Stimulated activated CD8-positive, alpha-beta memory T cell treated with anti-CD3 and anti-CD28 coated beads, Interleukin-15, amount 100 ng/mL, for 48 hours (primary cell): ENCODE measurements at places on chromosomes 4 and X.
A peak's percentile ranks its signal among the peaks of the same experiment; 100 is the strongest.

DNA sequence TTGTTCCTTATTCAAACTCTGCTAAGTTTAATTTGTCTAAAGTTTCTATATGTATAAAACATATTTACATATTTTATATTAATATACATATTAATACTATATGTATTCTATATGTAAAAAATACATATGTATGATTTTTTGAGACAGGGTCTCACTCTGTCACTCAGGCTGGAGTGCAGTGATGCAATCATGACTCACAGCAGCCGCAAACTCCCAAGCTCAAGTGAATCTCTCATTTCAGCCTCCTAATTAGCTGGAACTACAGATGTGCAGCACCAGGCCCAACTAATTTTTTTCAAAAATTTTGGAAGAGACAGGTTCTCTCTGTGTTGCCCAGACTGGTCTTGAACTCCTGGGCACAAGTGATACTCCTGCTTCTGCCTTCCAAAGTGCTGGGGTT lies 684.9 kb downstream of the TRAM1L1 start:
- DNase-seq: no peak

- no peak for DNase-seq
These were observed 43.3 kb downstream of the LUZP4 start for GRCh38 chrX:115332832-115333231.

GRCh38 chr4:54367059-54367458 lies 138.0 kb downstream of the PDGFRA start:
- DNase-seq: no peak

DNA sequence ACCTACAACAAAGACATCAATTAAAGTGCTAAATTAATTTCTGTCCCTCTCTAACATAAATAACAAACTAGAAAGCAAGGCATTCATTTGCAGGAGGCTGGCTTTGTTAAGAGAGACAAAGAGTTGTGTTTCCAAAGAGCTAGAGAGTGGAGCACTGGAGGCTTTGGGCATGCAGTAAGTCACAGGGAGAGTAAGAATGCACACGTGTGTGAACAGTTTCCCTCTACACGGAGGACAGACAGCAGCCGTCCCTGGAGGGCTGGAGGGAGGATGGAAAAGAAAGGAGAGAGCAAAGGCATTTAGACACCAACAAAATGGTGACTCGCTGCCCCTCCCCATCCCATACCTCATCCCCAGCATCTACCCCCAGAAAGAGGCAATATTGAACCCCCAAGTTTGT lies 20.4 kb upstream of the DCHS2 start:
- DNase-seq: no peak

- DNase-seq: no peak
These were observed 32.9 kb downstream of the LUZP4 start for GRCh38 chrX:115322375-115322774.

GRCh38 chr4:77184974-77185373 lies 28.0 kb downstream of the CCNG2 start:
- no peak for DNase-seq

GRCh38 chrX:13009273-13009672 lies 34.4 kb downstream of the TMSB4X start:
- no peak for DNase-seq

- no peak for DNase-seq
These were observed 103.6 kb upstream of the BMP3 start for GRCh38 chr4:80926891-80927290.

GRCh38 chr4:69467797-69468196 lies 27.9 kb downstream of the UGT2B4 start:
- no peak for DNase-seq

DNA sequence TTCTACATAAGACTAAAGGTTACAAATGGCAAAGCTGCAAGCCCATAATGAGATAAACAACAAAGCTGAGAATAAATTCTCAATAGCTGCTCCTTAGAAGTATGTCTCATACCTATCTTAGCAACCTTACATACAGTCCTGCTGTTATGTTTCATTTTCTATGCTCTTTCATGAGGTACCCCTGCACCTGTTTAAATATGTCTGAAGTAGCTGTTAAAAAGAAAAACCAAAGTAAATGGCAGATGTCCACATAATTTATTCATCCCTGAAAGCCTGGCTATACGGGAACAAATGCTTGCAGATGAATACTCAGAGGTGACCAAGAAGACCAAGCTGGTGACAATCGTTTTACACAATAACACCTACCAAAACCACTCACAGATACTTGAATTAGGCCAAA lies 22.5 kb downstream of the PPA2 start:
- no peak for DNase-seq

GRCh38 chr4:54276641-54277430 lies 47.7 kb downstream of the PDGFRA start:
- no peak for DNase-seq

GRCh38 chrX:19372170-19372546 lies 28.4 kb downstream of the PDHA1 start:
- peak; percentile 43 for DNase-seq

- DNase-seq: no peak
These were observed 518 bp upstream of the CNKSR2 start for GRCh38 chrX:21373637-21374162.

- DNase-seq: no peak
These were observed 30.8 kb upstream of the MXD4 start for GRCh38 chr4:2292646-2293108.

GRCh38 chr4:150325872-150326271 lies 247.6 kb downstream of the DCLK2 start:
- no peak for DNase-seq

GRCh38 chrX:45505214-45505613 lies 304.5 kb upstream of the DIPK2B start:
- no peak for DNase-seq

- DNase-seq: no peak
These were observed 29.8 kb downstream of the SAGE1 start for GRCh38 chrX:135923353-135923752.

DNA sequence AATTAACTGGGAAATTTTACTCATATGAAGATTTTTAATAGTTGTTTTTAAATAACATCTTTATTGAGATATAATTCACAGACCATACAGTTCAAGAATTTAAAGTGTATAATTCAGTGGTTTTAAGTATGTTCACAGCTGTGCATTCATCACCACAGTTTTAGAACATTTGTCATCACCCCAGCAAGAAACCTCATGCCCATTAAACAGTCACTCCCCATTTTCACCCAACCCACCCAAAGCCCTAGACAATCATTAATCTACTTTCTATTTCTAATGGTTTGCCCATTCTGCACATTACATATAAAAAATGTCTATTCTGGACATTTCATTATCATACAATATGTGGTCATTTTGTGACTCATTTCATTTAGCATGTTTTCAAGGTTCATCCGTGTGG lies 2.8 kb downstream of the UPRT start:
- no peak for DNase-seq

- no peak for DNase-seq
These were observed 10.7 kb upstream of the PASD1 start for GRCh38 chrX:151552743-151553142.

DNA sequence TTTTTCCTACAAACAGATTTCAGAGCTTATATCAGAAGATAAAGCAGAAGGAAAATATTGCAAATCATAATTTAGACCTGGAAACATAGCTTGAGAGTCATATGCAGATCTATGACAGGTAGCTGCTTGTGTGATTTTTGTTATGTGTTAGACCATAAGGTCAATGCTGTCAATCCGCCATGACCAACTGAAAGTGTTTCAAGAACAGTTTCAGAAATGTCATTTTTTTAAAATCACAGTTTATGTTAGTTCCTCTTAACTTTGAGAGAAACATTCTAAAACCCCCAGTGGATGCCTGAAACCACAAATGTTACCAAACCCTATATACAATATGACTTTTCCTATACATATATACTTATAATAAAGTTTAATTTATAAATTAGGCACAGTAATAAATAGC lies 391.3 kb upstream of the FAM241A start:
- no peak for DNase-seq

- DNase-seq: no peak
These were observed 47.1 kb upstream of the CASK start for GRCh38 chrX:41970419-41970818.

DNA sequence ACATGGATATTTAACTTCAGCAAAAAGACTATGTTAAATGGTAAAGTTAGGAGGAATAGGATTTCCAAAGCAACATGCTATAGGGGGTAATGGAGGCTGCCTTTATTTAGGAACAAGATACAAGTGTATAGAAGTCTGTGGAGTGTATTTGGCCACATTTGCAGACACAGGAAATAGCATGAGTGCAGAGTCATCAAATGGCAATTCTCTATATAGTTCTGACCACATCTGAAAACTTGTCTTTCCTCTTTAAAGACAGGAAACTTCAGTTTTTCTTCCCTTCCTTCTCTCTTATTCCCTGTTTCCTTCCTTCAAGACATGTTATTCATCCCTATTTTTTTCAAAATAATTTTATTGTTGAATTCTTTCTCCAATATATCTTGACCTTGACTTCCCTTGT lies 119.3 kb upstream of the PITX2 start:
- DNase-seq: no peak

- DNase-seq: no peak
These were observed 41.7 kb downstream of the KDM6A start for GRCh38 chrX:44914532-44915198.
